ENCODE measurements at places on chromosomes 7 and 10.

DNA sequence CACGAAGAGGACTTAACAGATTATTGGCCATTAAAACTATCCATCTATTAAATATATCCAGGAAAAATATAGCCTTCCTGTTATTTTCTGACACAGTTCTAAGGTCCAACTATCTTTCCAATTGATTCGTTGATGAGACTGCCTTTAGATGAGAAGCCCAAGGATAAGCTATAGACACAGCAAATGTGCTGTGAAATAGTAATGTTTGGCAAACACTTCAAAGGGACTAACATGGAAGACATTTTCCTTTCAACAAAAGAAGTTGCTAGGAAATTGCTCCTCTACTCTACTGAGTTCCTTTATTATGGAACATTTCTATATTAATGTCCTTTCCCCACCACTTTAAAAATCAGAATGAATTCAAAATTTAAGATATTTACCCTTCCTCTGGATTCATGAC is 38.5 kb downstream of the CCDC186 start:
- no peak for DNase-seq

GRCh38 chr7:44533301-44534055 is 7.7 kb downstream of the NPC1L1 start:
- no peak for DNase-seq

- DNase-seq: peak; percentile 65
These were observed 6.1 kb upstream of the VCL start for GRCh38 chr10:73991884-73992245.

GRCh38 chr10:80528185-80528700 is 9.5 kb upstream of the SH2D4B start:
- no peak for DNase-seq

DNA sequence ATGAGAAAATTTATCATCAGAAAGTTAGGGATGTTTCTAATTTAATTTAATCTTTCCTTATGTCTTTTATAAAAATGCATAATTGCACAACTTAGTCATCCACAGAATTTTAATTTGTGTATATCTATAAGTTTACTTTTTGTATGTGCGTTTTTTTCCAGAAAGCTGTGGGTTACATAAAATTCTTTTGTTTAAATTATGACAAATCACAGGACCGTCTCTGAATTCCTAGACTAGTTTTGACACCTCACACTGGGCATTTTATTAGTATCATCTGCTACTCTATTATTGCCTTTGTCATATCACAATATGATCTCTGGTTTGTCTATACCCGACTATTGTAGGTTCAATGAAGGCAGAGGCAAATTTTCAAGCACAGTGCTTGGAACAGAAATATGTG is 482.4 kb upstream of the SEMA3D start:
- DNase-seq: no peak

GRCh38 chr7:106129291-106129690 is 17.2 kb upstream of the SYPL1 start:
- DNase-seq: no peak

DNA sequence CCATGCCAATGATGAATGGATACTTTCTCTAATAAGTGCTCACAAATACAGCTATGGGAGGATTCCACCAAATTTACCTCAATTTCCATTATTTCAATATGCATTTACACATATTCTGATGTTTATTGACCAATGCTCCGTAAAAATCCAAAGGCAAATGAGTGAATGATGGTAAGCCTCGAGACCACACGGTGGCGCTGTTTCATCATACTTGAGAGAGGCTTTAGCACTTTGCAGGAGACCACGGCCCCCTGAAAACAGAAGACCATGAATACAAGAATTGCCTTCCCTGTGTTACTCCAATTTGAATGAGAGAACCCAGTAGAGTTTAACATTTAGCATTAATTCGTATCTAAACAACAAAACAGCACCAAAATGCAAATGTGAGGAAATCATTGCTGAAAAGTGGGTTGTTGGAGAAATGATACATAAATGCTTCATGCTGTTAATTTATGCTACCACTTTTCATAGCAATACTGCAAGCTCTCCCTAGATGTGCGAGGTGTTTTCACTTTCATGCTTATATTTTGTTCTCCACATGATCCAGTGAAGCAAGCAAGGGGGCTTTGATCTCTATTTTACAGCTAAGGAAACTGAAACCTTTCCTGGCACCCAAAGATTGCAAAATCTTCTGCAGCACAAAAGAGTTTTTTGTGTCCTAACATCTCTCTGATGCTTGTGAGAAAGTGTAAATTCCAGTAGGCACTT is 35.4 kb downstream of the TRIL start:
- peak; percentile 11 for DNase-seq

DNA sequence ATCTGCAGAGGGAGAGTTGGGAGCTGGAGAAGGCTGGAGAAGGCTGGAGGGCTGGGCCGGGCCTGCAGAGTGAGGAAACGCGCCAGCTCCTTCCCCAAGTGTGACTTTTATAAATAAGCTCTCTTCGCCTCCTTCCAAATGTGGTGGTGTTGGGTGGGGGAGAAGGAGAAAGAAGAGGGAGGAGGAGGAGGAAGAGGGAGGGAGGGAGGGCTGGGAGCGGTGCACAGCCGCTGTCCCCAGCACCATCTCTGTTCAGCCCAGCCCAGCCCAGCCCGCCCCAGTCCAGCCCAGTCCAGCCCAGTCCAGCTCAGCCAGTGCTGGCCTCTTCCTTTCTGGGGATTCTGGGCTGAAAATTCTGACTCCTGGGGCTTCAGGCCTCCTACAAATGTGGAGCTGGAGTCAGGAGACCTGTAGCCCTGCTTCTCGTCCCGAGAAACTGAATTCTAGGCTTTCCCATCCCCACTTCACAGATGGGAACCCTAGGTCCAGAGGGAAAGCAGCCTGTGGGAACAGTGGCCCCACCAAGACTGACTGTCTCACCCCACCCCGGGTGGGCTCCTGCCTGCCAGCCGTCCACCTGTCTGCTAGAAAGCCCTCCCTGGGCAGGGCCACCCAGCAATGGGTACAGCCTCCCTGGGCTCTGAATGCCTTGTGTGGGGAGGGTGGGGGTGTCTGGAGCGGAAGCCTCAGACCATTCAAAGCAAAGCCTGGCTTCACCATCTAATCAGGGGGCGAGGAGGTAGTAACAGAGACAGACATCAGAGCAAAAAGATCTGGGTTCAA is 2.3 kb downstream of the STX1A start:
- no peak for DNase-seq

DNA sequence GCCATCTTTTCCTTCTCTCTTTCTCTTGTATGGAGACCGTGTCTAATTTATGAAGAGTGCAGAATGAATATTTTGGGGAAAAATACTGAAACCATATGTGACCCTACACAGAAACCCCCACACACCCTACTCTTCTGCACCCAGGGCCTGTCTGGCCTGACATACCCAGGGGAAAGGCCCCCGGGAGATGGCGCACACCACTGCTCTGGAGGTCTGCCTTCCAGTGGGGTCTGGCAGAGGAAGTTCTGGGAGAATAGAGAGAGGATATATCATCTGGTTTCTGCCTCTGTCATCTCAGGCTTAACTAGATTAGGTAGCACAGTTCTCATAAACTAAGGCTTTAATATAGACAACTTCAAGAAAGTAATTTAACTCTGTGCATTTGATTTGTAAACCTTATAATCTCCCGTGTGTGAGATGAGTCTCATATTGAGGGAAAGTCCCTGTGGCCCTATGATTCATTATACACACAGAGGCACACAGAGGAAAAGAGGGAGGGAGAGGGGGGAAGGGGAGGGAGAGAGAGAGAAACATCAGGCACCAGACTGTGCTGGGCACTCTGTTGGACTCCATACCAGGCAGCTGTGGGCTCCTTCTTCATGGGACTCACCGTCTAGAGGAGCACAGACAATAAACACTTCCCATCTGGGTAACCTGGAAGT is 123.3 kb downstream of the AOAH start:
- DNase-seq: no peak

GRCh38 chr10:114506871-114507385 is 102.6 kb upstream of the AFAP1L2 start:
- no peak for DNase-seq

- DNase-seq: no peak
These were observed 207.5 kb downstream of the PAXIP1 start for GRCh38 chr7:154795437-154795836.

DNA sequence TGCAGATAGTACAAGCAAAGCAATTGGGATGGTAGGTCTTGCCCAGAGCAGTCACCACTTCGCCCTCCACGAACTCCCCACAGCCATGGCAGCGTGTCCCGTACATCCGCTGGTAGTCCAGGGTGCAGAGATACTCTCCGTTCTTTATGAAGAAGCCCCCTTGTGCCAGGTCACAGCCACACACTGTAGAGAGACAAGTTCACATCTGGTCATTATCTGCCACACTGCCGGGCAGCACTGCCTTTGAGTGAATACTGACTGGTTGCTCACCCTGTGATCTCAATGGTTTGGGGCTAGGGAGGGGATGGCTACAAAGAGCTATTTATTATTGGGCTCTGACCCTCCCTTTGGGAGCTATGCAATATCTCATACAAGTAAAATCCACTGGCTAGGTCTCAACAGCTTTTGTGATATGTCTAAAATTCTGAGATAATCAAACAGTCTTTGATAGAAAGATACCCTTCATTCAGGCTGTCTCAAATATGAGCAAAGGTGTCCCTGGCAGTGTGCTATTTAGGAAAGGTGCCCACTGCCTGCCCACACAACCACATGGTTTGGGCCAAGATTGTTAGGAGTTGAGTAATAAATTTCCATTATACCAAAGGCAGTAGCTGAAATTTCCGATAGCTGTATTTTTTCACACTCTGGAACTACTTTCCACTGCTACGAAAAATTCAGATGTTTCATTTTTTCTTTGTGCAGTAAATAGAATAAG is 82.5 kb downstream of the ABLIM1 start:
- no peak for DNase-seq
